ENCODE measurements at places on chromosomes 4 and X. TPM values are rescaled to one million over a fixed set of nuclear protein-coding genes. Genes with fewer than 3 reads are reported as not detected.

- no peak for DNase-seq
These were observed 26.7 kb upstream of the TBC1D19 start for GRCh38 chr4:26557164-26557563.

GRCh38 chr4:98586962-98587354, 71.5 kb downstream of the TSPAN5 start:
- DNase-seq = no peak

- DNase-seq = no peak
These were observed 120.7 kb upstream of the TRIM2 start for GRCh38 chr4:153083447-153083947.

- DNase-seq = no peak
These were observed 3.6 kb downstream of the SLC10A6 start for GRCh38 chr4:86845593-86845992.

GRCh38 chr4:153205757-153206156, 1.5 kb downstream of the TRIM2 start:
- no peak for DNase-seq

DNA sequence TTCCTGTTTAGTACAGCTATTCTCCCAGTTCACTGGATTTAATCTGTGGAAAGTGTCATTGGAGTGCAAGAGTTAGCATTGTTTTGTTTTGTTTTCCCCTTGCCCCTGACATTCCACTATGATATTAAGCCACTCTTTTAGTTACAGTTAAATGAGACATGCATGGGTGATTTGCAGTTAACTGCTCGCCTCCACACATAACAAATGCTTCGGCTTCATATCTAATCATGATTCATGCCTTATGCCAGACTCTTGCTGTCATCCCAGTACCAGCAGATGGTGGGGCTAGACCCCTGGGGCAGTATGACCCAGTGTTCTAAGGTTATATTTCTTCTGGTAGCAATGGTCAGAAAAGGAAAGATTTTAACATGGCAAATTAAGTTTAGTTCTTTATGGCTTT, 80.1 kb downstream of the RAP1GDS1 start:
- no peak for DNase-seq

- no peak for DNase-seq
These were observed 24.1 kb downstream of the TMPRSS11A start for GRCh38 chr4:67939195-67939594.

DNA sequence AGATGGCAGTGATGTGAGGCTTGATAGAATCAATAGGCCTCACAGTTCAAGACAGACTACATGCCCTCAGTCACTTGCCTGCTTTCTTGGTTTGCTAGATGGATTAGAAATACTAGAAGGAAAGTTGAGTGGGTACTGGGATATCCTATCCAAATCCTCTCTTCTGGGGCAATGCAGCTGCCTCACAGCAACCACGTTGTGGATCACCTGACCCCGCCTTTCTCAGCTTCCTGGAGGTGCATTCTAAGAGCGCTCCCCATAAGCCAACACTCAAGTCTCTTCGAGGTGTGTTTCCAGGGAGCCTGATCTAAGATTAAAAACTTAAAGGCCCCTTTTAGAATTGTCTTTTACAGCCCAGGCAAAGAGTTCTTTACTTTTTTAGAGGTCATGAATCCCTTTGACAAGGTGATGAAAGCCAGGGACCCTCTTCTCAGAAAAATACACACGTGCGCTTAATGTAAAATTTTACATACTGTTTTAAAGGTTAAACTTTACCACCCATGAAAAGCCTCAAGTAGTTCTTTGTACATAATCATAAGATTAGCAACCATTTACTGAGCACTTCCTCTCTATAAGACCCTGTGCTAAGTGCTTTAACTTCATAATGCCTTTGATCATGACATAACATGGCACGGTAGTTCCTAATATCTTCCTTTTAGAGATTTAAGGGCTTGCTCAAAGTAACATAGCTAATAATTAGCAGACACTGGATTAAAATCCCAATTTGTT, 840 bp upstream of the RPL34 start:
- no peak for DNase-seq

- DNase-seq = no peak
These were observed 45.8 kb downstream of the DCLK2 start for GRCh38 chr4:150123796-150124677.

The SYAP1 gene
- total RNA-seq = 16.7 TPM

The DCHS2 gene
- 0.52 TPM for total RNA-seq

The ZCCHC18 gene
- total RNA-seq = not detected

The MAGEA4 gene
- total RNA-seq = not detected

Data from suprapubic skin (tissue), 4 donors.